ENCODE measurements at places on chromosomes 5 and 9. TPM values are rescaled to one million over a fixed set of nuclear protein-coding genes. Genes with fewer than 3 reads are reported as not detected.
A peak's percentile ranks its signal among the peaks of the same experiment; 100 is the strongest.

- DNase-seq: peak; percentile 41
Observed at GRCh38 chr5:41270423-41271251, 57.3 kb upstream of the C6 start.

GRCh38 chr9:93910598-93910997 is 44.6 kb downstream of the BARX1 start:
- no peak for DNase-seq

- DNase-seq: no peak
Observed at GRCh38 chr9:129823542-129823934, 398 bp downstream of the TOR1A start.

DNA sequence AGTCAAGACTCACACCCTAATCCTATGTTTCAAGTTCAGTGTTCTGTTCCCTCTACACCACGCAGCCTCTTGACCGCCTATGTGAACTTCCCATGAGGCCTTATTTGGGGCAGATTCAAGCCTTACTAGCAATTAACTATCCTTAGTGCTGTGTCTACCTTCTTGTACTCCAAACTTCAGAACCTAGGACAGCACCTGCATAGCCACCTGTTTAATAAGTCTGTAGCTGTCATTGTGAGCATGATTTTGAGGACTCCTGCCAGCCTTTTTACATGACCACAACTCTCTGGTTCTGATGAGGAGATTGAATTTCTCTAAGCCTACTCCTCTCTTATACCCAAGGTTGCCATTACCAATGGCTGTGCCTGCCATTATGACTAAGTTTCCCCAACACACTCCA is 50.8 kb upstream of the PCSK1 start:
- DNase-seq: peak; percentile 52

- DNase-seq: no peak
Observed at GRCh38 chr9:73441890-73442818, 290.5 kb downstream of the ANXA1 start.

- DNase-seq: peak; percentile 48
Observed at GRCh38 chr9:27033815-27034403, 28.4 kb upstream of the LRRC19 start.

DNA sequence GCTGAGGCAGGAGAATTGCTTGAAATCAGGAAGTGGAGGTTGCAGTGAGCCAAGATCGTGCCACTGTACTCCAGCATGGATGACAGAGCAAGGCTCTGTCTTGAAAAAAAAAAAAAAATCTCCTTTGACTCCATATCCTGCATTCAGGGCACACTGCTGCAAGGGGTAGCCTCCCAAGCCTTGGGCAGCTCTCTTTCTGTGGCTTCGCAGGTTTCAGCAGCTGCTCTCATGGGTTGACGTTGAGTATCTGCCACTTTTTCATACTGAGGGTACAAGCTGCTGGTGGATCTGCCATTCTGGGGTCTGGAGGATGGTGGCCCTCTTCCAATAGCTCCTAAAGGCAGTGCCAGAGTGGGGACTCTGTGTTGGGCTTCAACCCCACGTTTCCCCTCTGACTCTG is 2198.1 kb upstream of the WWC1 start:
- no peak for DNase-seq

GRCh38 chr5:149144637-149145036 is 3.3 kb downstream of the ABLIM3 start:
- no peak for DNase-seq

DNA sequence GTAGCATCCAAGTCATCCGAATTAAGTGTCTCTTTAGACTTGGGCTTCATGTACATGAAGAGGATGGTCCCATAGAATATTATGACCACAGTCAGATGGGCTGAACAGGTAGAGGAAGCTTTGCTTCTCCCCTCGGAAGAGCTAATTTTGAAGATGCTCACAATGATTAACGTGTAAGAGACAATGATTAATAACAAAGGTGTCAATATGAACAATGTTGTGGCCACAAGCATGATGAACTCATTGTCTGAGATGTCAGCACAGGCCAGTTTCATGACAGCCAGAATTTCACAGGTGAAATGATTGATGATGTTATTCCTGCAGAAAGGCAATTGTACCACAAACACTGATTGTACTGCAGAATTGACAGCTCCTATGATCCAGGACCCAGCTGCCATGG is 626 bp downstream of the OR13C2 start:
- no peak for DNase-seq

- no peak for DNase-seq
Observed at GRCh38 chr5:174172152-174172551, 126.6 kb downstream of the NSG2 start.

DNA sequence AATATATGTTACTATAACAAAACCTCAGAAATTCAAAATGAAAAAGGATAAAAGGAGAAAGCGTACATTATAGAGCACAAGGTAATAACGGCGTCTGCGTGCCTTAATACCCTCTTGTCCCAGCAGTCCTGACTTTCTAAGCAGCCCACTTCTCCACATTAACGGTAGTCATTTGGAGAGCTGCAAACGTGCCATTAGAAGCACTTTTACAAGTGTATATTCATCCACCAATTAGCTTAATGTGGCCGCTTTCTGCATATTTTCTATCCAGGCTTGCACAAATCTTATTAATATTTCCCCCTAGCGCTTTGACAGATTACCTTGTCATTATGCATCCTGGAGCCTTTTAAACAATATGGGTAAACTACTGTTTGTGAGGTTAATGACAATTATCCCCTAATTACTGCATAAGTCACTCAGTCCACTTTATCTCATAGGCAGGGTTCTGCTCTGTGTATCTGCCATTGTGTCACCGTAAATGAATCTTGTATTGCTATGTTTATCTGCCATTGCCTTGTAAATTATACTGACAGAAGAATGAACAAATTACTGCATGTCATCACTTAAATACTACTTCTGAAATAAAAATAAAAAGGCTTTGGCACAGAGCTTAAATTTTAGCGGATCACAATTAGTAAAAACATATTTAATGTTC is 421.3 kb downstream of the BNC2 start:
- no peak for DNase-seq

DNA sequence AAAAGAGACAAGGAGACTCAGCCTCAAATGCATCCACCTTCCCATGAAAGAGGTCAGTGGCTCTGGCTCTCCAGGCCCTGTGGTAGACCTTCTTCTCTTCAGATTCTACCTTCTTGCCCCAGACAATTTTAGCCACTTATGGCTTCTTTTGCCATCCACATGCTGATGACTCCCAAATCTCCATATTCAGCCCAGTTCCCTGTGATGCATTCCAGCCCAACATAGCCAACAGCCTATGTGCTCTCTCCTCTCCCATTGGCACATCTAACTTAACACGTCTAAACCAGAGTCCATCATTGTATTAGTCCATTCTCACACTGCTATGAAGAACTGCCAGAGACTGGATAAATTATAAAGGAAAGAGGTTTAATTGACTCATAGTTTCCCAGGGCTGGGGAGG is 108.8 kb downstream of the FSTL4 start:
- no peak for DNase-seq

DNA sequence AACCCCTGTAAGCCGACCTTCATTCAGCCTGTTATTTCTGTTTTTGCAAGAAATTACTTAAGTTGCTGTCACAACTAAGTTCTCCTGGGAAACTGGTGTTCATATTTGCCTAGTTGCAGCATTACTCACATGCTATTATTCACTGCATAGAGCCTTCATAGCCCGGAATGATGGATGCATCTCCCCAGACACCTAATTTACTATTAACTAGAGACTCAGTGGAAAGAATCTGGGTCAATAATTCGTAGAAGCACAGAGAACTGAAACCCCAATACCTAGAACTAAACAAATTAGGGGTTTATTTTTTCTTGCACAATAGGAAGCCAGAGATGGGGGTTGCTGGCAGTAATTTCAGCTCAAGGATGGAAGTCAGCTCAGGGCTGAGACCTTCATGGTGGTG is 45.7 kb upstream of the FAM170A start:
- no peak for DNase-seq

- DNase-seq: no peak
Observed at GRCh38 chr5:3827624-3828023, 232.0 kb downstream of the IRX1 start.

- DNase-seq: no peak
Observed at GRCh38 chr5:56605231-56605630, 210.1 kb upstream of the MAP3K1 start.

GRCh38 chr5:80825786-80826460 is 134.2 kb upstream of the RASGRF2 start:
- DNase-seq: no peak

GRCh38 chr5:179764056-179764455 is 29.7 kb upstream of the LTC4S start:
- DNase-seq: no peak

- no peak for DNase-seq
Observed at GRCh38 chr5:59597690-59598546, 295.6 kb downstream of the PDE4D start.

GRCh38 chr5:10760096-10760920 is 726 bp downstream of the DAP start:
- DNase-seq: peak; percentile 11

DNA sequence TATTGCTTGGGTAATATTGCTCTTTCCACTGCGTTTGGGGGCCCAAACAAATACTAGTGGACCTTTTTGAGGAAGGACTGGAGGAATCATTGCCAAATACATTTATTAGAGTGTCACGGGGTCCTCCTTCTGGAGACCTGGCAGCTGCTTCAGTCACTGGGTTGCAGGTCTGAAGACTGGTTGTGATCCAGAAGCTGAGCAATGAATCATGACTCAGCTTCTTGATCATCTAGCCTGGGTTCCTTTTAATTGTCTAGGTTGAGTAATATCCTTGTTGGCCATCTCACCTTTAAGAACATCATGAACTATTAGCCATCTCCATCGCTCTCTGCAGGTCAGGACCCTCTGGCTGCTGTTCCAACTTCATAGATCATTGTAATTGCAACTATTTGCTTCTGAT is 15.4 kb upstream of the UBAP1 start:
- DNase-seq: no peak

DNA sequence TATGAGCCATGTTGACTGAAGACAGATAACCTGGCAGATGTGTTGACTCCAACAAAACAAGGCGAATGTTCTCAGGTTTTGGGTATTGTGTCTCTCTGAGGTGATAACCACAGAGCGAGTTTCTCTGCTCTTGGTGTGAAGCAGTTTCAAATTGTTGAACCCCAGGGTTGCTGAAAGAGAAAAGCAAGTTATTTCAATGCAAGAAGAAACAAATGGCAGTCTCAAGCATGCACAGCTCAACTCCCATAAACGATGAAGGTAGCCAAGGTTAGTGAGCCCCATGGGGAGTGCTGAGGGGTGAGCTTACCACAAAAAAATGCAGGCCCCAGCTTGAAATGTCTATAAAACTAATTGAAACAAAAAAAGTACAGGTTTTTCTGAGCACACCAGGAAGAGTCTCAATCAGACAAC is 220.8 kb upstream of the DAPK1 start:
- DNase-seq: no peak

GRCh38 chr9:121672986-121673385 is 21.6 kb downstream of the DAB2IP start:
- no peak for DNase-seq

- no peak for DNase-seq
Observed at GRCh38 chr9:116504081-116504480, 183.0 kb upstream of the TRIM32 start.

DNA sequence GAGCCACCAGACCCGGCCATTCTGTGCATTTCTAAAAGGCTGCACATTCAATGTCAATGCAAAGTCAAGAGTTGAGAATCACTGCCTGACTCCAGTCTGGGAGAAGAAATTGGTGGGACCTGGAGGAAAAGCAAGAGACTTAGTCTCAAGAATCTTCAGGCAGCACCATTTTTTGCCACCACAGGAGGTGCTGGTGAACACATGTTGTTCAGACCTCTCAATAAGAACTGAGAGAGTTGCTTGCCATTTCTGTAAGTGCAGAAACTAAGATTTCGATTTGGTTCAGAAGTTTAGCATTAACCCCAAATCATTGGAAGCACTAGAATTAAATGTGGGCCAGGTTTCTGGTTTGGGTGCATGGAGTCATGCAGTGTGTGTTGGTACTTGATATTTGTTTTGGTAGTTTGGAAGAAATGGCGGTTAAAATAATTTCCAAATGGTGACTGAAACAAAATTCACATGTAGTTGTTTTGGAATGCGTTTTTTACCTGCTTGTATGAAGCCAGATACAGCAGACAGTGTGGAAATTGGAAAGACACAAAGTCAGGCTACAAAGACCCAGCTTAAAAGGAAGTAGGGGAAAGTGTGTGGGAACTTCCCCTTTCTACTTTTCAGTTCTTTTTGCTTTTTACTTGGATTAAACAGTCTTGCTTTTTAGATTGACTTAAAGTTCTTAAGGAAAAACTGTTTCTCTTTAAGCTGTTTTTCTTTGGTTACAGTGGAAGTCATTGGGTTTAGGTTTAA is 20.4 kb downstream of the PDE8B start:
- no peak for DNase-seq

OBP2B gene
- total RNA-seq: not detected

CDH10 gene
- total RNA-seq: 8.6 TPM

PCDHB15 gene
- total RNA-seq: 0.12 TPM

MEGF10 gene
- 0.02 TPM for total RNA-seq

TPD52L3 gene
- not detected for total RNA-seq

LCP2 gene
- total RNA-seq: not detected

SV2C gene
- total RNA-seq: not detected

PCDHGC5 gene
- 0.30 TPM for total RNA-seq

SEMA6A gene
- total RNA-seq: 0.94 TPM

COL15A1 gene
- total RNA-seq: 0.89 TPM

TCF7 gene
- not detected for total RNA-seq

PDE8B gene
- 1.5 TPM for total RNA-seq

SLC6A7 gene
- total RNA-seq: 1.6 TPM

WDR38 gene
- total RNA-seq: not detected
